LNCaP clone FGC (cell line): ENCODE measurements at places on chromosomes 16 and 17.
A peak's percentile ranks its signal among the peaks of the same experiment; 100 is the strongest.

DNA sequence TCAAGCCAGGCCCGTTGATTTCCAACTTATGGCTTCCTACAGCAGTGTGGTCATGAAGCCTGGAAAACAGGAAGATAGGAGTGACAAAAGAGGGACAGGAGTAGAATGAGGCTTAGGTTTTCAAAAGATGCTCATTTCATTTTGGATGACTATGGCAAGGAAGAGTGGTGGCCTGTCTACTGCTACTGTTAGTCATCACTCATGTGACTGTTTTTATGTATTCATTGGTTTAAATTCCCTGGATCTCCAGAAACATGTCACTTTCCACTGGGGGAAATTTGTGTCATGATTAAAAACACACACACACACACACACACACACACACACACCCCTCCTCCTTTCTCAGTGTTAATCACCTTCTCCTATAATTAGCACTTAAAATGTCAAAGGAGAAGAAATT, 1.1 kb upstream of the CYLD start:
- DNase-seq: no peak

- DNase-seq: no peak
Measured at GRCh38 chr16:84050316-84050715, 7.7 kb upstream of the SLC38A8 start.

- no peak for DNase-seq
Measured at GRCh38 chr16:68915589-68915988, 72.3 kb downstream of the TANGO6 start.

GRCh38 chr17:5248821-5249479, 14.3 kb upstream of the SCIMP start:
- DNase-seq: no peak

- no peak for DNase-seq
Measured at GRCh38 chr16:89099905-89100304, 6.3 kb downstream of the ACSF3 start.

- DNase-seq: peak; percentile 78
Measured at GRCh38 chr17:81037798-81038733, 3.1 kb downstream of the BAIAP2 start.

GRCh38 chr17:46044286-46044928, 45.4 kb downstream of the STH start:
- DNase-seq: peak; percentile 94
